ENCODE measurements at places on chromosomes 13 and 19.

- DNase-seq = no peak
Observed at GRCh38 chr19:27909185-27909840, 1303.6 kb downstream of the UQCRFS1 start.

DNA sequence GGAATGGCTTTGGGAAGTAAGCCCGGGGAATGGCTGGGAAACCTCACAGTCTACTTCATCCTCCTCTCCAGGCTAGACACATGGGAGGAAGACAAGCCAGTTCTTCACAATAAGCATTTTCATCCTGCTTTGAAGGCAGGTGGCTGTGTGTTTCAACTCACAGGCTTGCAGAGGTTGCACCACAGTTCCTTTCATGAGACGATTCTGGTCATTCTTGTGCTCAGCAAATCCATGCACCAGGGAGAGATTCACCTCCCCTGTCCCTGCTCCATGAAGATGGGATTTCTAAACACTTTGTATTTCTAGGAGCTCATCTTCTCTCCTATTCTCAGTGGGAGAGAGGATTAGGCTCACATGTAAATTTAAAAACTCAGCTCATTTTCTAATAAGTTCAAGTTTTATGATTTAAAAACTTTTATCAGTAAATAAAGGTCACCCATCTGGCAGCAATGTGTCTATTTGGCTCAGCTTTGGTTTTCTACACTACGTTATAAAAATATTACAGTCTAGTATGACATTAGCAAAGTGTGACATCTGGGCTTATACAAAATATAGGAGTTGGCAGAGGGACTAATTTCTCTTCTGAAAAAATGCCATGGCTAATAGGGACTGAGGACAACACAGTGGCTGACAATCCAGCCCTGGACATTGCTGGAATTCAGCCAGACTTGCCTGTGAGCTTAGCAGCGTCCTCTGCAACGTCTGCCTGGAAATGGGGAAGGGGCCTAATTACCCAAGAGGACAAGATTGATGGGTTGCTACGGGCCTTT lies 283.2 kb upstream of the SLC10A2 start:
- no peak for DNase-seq

DNA sequence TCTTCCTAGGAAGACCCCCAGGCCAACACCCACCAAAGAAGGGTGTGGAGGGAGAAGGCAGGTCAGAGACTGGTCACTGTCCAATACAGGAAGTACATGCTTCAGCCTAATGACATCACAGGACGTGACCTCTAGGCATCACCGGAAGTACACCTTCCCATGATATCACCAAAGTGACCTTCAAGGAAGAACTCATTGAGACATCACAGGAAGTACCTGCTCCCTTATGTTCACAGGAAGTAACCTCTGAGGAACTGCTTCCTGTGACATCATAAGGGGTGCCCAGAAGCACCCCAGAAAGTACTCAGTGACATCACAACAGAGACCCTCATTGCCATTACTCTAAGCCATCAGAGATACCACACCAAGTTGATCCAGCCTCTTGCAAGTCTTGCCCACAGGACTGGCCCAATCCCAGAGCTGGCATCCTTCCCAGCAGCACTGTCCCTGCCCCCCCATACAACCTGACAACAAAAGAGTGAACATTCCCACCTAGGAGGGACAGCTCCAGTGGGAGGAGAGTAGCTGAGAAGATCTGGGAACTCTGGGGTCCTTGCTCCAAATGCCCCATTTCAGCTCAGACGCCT lies 24.2 kb upstream of the NANOS2 start:
- DNase-seq = no peak

GRCh38 chr13:106349080-106349931 lies 186.2 kb downstream of the EFNB2 start:
- no peak for DNase-seq

- DNase-seq = no peak
Observed at GRCh38 chr13:51035978-51036377, 75.1 kb downstream of the C13orf42 start.

- no peak for DNase-seq
Observed at GRCh38 chr13:43784496-43784895, 2.3 kb downstream of the ENOX1 start.

DNA sequence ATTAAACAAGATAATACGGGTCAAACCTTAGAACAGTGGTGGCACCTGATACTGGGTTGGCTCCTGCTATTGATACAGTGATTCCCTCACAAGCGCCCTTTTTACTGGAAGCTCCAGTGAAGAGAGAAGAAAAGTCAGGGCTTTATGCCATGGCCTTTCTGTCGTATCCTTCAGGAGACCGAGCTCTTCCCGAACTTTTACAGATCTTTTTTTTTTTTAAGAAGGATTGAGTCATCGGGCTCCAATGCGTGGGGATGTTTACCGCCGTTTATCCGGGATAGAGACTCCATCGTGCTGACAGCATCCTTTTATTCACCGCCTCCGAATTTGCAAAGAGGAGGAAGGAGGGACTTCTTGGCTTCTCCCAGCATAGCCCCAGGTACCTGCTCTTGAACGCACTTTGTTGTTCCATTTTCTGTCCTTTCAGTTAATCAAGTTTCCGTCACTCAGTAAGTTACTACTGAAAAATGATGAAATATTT lies 574 bp downstream of the ZNF227 start:
- no peak for DNase-seq

DNA sequence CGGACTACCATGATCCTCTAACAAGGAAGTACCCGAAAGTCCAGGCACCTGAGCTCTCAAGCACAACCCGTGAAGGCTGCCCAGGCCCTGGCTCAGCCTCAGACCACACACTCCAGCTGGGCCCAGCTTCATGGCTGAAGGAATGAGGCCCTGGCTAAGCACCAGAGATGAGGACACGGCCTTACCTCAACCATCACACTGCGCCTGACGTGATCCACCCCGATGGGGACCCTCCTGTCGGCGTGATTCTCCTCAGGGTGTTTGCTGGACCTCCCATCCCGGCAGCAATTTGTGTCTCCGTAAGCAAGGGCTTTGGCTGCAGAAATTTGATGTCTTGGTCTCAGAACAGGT lies 56.5 kb downstream of the F2RL3 start:
- DNase-seq = no peak
